ENCODE measurements at places on chromosomes 1 and 21.

- no peak for DNase-seq
Measured at GRCh38 chr1:193498088-193498655, 311.8 kb upstream of the B3GALT2 start.

DNA sequence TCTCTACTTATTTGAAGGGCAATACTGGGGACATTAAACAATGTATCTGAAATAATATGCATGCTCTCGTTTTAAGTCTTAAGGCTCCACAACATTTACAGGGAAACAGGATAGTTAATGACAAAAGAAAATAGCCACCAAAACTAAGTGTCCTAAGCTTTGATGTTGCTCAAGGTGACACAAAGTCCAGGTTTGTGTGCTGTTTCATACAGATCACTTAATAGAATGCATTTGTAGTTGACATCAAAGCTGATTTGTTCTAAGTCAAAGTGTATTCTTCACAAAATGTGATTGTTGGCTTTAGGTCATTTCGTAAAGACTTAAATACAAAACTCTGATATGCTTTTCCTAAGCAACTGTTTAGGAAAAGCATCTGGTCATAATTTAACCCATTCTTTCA lies 37.5 kb upstream of the MTR start:
- DNase-seq = no peak

- DNase-seq = no peak
Measured at GRCh38 chr1:2921970-2922686, 99.1 kb upstream of the ACTRT2 start.

DNA sequence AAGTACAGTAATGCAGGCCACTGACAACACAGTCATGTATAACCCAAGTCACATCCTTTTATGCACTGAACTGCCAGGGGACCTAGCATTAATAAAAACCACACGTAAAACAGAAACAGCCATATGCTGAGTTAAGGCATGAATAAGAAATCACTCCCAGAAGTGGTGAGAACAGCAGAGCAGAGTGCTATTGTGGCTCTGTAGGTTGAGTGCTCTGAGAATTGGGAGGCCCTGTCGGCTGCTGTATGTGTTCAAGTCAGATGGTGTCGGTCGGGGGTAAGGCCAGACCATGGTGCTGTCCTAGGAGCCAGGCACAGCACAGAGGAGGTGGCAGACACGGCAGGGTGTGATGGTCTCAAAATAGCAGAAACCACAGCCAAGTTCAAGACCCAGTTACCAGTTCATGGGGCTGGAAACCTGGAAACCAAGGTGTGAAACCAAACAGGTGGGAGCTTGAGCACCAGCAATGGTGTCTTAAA lies 126.6 kb upstream of the COA6 start:
- DNase-seq = no peak

DNA sequence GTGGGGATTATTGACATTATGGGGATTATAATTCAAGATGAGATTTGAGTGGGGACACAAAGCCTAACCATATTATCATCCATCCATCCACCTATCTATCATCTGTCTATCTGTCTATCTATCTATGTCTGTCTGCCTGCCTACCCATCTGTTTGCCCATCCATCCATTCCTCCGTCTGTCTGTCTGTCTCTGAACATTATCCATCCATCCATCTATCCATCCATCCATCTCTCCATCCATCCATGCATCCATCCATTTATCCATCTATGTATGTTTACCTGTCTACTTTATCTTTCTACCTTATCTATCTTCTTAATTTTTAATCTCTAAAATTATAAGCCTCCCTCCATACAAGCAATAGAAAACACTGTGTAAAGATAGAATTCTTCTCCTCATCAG lies 47.4 kb downstream of the SH3BGR start:
- DNase-seq = no peak

GRCh38 chr1:1273209-1273511 lies 494 bp downstream of the UBE2J2 start:
- DNase-seq = no peak

DNA sequence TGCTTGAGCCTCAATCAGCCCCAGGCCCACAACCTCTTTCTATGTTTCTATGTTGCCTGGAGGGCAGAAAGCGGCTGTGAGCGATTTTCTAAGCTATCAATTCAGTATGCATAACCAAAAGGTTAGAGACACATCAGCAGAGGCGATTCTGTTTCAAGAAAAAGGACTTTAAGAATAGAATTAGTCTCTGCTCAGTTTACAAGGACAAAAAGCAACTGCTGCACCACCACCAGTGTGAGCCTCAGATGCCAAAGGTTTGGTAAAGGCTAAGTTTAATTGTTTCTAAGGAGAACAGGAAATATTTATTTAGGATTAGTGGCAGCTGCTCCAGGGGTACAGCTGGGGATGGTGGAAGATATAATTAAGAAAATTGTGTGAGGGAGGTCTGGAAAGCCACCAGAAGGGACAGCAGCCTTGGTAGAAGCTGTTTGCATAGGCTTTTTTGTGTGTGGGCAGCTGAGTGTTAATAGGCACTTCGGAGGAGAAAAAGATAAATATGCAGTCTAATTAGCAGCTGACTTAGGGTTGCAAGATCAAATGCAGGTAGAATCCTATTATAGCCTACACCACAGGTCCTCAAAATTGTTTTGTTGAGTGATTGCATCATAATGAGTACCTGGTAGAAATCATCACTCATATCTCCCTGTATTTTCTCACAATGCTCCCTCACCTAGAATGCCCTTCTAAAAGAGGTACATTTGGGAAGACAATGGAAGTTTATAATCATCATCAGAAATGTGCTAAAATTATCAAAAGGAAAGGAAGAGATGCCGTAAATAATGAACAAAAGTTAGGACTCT lies 35.8 kb downstream of the ZC3H11B start:
- no peak for DNase-seq

DNA sequence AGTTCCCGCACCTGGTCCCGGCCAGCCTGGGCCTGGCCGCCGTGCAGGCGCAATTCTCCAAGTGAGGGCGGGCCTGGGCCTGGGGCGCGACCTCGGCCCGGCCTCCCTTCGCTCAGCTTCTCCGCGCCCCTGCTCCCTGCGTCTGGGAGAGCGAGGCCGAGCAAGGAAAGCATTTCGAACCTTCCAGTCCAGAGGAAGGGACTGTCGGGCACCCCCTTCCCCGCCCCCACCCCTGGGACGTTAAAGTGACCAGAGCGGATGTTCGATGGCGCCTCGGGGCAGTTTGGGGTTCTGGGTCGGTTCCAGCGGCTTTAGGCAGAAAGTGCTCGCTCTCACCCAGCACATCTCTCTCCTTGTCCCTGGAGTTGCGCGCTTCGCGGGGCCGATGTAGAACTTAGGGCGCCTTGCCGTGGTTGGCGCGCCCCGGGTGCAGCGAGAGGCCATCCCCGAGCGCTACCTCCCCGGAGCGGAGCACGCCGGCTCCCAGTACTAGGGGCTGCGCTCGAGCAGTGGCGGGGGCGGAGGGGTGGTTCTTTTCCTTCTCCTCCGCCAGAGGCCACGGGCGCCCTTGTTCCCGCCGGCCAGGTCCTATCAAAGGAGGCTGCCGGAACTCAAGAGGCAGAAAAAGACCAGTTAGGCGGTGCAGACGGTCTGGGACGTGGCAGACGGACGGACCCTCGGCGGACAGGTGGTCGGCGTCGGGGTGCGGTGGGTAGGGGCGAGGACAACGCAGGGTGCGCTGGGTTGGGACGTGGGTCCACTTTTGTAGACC lies 1.2 kb downstream of the OLIG1 start:
- DNase-seq = no peak

- no peak for DNase-seq
Measured at GRCh38 chr1:62539028-62539447, 58.3 kb upstream of the ANGPTL3 start.
